T follicular helper cell (primary cell): ENCODE measurements at places on chromosomes 7 and 10.

GRCh38 chr7:25927626-25927978, 224.4 kb upstream of the NFE2L3 start:
- DNase-seq = no peak

DNA sequence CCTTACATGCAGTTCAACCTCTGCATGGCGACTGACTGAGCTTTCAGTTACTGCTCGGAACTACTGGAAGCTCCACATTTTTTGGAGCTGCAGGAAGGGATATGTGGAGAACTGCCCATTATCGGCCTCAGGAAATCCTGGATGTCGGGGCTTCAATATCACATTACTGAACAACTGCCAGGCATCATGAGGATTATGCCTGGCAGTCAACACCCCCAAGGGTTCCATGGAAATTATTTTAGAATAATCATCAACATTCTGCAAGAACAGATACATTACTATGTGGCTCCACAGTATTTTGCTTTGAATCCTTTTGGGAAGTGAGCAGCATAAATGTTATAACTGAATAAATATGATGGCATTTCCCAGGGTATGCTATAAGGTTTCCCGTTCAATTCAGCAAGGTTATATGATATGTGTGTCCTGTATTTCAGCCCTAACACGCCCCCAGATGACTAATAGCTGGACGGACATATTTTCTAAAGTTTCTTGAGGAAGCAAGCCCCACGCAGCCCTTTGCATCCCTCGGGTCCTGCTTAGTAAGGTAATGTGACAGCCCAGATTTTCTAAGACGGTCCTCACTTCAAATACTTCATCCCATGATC, 53.0 kb upstream of the OPALIN start:
- DNase-seq = no peak

- no peak for DNase-seq
Measured at GRCh38 chr7:70292716-70293115, 694.4 kb downstream of the AUTS2 start.

DNA sequence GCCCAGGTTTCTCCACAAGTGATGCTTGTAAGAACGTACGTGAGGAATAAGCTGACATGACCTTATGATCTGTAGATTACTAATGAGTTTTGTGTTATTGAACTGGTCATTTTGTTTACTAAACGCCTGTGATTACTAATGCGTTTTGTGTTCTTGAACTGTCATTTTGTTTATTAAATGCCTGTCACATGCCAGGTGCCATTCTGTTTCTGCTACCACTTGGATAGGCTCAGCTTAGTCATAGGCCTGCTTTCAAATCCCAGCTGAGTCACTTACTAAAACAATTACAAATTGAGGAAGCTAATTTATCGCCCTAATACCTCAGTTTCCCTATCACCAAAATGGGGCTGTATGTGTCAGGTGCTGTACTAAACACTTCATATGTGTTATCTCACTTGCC, 4.7 kb upstream of the HGF start:
- no peak for DNase-seq
